Heart right ventricle (tissue), 16 donors: ENCODE measurements at places on chromosomes 12 and 14. TPM values are rescaled to one million over a fixed set of nuclear protein-coding genes. Genes with fewer than 3 reads are reported as not detected.

- H3K4me1 ChIP-seq, result no peaks in the 10 kb centered on the region
- no peak overlapping the region for H3K4me3 ChIP-seq
- H3K27me3 ChIP-seq, result peaks cover 5% of the 10 kb centered on the region
- DNase-seq, result no peak
- H3K36me3 ChIP-seq, result no peaks in the 10 kb centered on the region
These were observed 1313.9 kb downstream of the TMEM121 start for GRCh38 chr14:106840258-106840657.

- DNase-seq, result no peak
- H3K4me1 ChIP-seq, result peaks cover 36% of the 10 kb centered on the region
- H3K27me3 ChIP-seq, result no peaks in the 10 kb centered on the region
- H3K27ac ChIP-seq, result no peak overlapping the region
These were observed 3.1 kb downstream of the ZBTB42 start for GRCh38 chr14:104803912-104804410.

DNA sequence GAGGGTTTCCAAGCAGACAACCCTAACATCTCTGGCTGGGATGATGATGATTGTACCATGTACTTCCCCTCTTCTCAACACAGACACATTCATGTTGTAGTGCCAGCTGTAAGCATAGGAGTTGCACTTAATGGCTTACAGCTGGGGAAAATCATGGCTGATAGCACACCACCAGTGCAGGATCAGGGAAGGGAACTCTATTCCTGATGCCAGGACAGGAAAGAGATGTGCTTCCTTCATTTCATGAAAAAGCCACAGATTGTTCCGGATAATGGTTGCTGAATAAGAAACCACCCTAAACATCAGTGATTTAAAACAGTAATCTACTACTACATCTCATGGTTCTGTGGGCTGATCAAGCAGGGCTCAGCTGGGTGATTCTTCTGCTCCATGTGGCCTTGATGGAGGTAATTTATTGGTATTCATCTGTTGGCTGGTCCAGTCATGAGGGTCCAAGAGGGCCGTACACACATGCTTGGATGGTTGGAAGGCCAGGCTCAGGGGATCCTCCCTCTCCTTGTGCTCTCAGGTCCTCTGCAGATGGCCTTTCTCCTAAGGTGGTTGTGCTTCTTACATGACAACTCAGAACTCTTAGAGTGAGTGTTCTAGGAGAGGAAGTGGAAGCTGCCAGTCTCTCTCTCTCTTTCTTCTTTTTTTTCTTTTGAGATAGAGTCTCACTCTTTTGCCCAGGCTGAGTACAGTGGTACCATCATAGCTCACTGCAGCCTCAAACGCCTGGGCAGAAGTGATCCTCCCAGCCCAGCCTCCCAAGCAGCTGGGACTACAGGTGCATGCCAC lies 16.5 kb downstream of the TRAF3 start:
- no peaks in the 10 kb centered on the region for H3K36me3 ChIP-seq
- no peaks in the 10 kb centered on the region for H3K27me3 ChIP-seq
- no peak overlapping the region for H3K27ac ChIP-seq
- peaks cover 4% of the 10 kb centered on the region for H3K4me1 ChIP-seq

GRCh38 chr14:36514278-36515104 lies 5.5 kb downstream of the NKX2-1 start:
- H3K36me3 ChIP-seq, result no peaks in the 10 kb centered on the region
- H3K4me1 ChIP-seq, result peaks cover 4% of the 10 kb centered on the region
- peaks cover 98% of the 10 kb centered on the region for H3K27me3 ChIP-seq
- H3K4me3 ChIP-seq, result no peak overlapping the region

- DNase-seq, result no peak
- H3K4me3 ChIP-seq, result no peak overlapping the region
- H3K27ac ChIP-seq, result no peak overlapping the region
These were observed 14.9 kb upstream of the HSP90B1 start for GRCh38 chr12:103915306-103915705.

- no peak overlapping the region for H3K27ac ChIP-seq
- H3K36me3 ChIP-seq, result no peaks in the 10 kb centered on the region
- H3K27me3 ChIP-seq, result no peaks in the 10 kb centered on the region
- H3K4me1 ChIP-seq, result no peaks in the 10 kb centered on the region
- no peak for DNase-seq
These were observed 780.9 kb downstream of the RPS29 start for GRCh38 chr14:48805315-48805714.

DNA sequence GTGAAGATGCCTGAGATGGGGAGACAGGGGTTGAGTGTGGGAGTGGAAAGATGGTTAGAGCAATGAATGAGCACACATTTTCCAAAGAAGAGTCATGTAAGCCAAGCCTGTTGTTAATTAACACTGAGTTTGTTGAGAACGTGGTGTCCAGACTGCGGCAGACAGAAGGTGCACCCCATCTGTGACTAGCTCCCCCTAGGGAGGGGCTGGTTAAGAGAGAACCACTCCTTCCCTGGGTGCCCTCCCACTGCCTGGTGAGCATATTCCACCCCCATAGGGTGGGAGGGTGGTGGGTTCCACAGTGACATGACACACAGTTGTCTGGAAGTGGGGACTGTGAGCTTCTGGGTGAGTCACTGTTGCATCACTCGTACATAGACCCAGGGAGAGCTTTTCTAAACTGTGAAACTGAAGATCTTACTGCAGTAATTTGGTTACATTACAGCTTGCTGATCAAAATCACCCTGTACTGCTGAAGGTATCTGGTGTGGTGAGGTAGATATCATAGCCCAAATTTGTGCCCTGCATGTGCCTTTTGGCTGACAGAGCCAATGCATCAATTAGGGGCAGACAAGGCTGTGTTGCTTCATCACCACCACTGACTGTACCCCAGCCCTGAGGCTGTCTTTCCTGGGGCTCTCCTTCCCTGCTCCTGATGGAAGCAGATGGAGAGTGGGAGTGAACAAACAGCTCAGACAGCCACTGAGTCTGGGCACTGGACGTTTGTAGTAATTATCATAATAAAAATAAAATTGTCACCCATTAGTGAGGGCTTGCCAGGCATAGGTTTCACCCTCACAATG lies 150.9 kb downstream of the EMP1 start:
- no peak overlapping the region for H3K27ac ChIP-seq
- no peaks in the 10 kb centered on the region for H3K4me1 ChIP-seq

- DNase-seq, result peak; percentile 25
- H3K27ac ChIP-seq, result peak overlapping the region; percentile 92
- H3K4me1 ChIP-seq, result peaks cover 39% of the 10 kb centered on the region
These were observed 149.7 kb upstream of the ARHGAP5 start for GRCh38 chr14:31927348-31927832.

Gene PTPRB
- 42.0 TPM for total RNA-seq

Gene KCNH3
- 0.35 TPM for total RNA-seq

Gene WASHC4
- total RNA-seq, result 22.8 TPM

- H3K27ac ChIP-seq, result no peak overlapping the region
- H3K27me3 ChIP-seq, result no peaks in the 10 kb centered on the region
- H3K4me1 ChIP-seq, result peaks cover 2% of the 10 kb centered on the region
- H3K4me3 ChIP-seq, result no peak overlapping the region
These were observed 245.8 kb downstream of the FBXL14 start for GRCh38 chr12:1348606-1349005.
